Smooth muscle cell of the brain vasculature (primary cell): ENCODE measurements at places on chromosomes 1 and 21.
A peak's percentile ranks its signal among the peaks of the same experiment; 100 is the strongest.

DNA sequence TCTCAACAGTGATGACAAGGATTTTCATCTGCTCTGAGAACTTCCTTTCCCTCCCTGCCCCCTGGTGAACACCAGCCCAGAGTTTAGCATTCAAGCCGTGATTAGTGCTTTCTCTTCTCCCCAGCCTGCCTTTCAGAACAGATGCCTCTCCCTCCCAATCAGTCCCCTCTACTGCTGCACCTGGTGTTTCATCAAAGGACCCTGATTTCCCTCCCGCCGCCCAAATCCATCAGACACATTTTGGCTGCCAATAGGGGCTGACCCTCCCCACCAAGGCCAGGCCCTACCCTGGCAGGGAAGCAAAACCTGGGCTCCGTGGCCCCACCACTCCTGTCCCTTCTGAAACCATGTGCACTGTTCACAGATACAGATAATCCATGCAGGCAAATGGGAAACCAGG lies 34.0 kb upstream of the KLHDC7A start:
- no peak for DNase-seq

GRCh38 chr1:93437976-93438605 lies 9.8 kb upstream of the FNBP1L start:
- DNase-seq, result peak; percentile 18

GRCh38 chr1:103283371-103283770 lies 175.0 kb upstream of the COL11A1 start:
- DNase-seq, result no peak

DNA sequence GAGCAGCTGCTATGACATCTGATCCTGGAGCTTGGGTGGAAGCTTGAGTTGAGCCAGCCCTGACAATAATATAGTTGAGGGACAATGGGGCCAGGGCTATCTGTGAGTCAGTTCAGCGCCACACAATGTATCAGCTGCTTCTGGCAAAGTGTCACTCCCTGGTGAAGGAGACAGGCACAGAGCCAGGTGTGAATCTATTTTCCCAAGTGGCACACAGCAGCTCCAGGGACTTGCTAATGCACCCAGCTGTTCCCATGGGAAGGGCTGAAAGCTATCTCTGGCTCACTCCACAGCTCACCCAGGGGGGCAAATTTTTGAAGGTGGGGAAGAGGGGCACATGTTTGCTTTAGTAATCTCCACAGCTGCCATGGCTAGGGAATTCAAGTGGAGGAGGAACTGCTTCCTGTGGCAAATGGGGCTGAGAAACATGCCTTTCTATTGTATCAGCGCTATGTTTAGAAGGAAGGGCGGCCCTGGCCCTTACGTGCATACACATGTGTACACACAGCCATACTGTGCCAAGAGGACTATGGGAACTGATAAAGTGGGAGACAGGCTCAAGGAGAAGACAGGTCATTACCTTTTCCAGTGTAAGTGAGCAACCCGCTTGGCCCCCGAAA lies 2.2 kb downstream of the CYB5R1 start:
- no peak for DNase-seq

DNA sequence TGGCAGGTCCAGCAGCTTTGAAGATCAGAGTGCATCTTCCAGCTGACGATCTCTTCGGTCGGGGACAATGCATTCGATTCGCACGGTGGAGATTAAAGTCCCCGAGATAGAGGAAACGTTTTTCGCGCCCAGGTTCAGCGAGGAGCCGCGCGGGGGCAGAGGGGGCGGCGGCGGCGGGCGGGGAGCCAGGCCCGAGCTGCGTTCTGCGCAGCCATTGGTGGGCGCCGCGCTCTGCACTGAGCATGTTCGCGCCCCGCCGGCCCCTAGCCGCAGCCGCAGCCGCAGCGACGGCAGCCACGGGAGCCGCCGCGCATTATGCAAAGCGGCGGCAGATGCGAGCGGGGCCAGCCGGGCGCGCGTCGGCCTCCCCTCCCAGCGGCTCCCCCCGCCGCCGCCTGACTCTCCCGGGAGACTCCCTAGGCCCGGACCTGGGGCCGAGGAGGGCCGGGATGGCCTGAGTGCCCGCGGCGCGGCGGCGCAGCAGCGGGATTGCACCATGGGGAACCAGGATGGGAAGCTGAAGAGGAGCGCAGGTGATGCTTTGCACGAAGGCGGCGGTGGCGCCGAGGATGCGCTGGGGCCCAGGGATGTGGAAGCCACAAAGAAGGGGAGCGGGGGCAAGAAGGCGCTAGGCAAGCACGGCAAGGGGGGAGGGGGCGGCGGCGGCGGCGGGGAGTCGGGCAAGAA lies at the start of gene FMN2:
Gene FMN2 (plus strand): TSS at position 270 of the 687 bp plus-strand sequence. CDS start 227 bp downstream, at position 497.
- DNase-seq, result no peak

- no peak for DNase-seq
These were observed 4.0 kb upstream of the ASPM start for GRCh38 chr1:197150336-197151005.

GRCh38 chr1:86765674-86766073 lies 61.3 kb downstream of the SH3GLB1 start:
- no peak for DNase-seq

DNA sequence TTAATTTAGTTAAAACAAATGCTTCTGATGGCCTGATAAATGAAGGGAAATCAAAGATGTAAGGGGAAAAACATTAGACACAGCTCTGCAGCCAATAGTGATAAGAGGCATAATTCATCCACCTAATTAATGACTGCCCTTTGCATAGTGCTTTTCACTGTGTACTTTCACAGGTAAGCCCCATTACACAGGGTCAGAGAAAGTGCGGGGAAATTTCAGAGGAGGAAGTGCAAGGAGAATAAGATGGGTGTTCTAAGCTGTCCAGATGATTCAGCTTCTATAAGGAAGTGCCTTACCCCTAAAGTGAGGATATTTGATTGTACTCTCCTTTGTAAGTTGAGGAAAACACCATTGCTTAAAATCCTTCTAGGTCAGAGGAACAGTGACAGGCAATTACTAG lies 88.0 kb downstream of the NR5A2 start:
- no peak for DNase-seq

- no peak for DNase-seq
These were observed 79.7 kb upstream of the MAP10 start for GRCh38 chr1:232725305-232726047.

GRCh38 chr1:237792726-237793125 lies 98.0 kb downstream of the ZP4 start:
- no peak for DNase-seq

DNA sequence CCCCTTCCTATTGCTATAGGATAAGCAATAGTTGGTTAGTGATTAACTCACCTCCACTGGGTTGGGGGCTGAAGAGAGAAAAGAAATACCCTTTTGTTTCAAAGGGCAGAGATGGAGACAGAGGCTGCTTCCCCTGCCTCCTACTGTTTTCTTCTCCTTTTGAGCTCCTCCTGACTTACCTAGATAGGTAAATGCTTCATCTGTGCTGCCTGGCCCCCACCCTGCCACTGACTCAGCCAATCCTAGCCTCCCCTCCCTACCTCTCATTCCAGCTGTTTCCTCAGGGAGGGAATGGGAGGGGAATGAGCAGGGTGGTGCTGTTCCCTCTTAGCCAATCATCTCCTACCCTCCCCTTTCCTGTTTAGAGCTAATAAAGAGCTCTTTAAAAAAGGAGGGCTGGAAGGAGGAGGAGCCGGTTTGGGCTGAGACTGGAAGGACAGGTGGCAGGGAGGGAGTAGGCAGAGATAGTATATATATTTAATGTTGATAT lies at the start of gene C1orf116:
Gene C1orf116 (minus strand): TSS at position 229 of the 490 bp plus-strand sequence. CDS start 5,158 bp downstream, outside the sequence.
- no peak for DNase-seq

DNA sequence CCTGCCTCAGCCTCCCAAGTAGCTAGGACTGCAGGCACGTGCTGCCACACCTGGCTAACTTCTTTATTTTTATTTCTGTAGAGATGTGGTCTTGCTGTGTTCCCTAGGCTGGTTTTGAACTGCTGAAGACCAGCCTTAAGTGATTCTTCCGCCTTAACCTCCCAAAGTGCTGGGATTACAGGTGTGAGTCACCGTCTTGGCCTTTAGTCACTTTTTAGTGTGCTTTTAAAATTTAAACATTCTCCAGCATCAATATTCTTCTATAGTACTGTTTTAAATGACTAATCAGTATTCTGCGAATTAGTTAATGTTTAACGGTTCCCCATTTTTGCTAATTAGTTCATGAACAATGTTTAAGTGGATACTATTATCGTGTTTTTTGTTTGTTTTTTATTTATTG lies 60.6 kb downstream of the DYRK1A start:
- DNase-seq, result no peak

GRCh38 chr1:15760520-15761211 lies 2.1 kb downstream of the FBLIM1 start:
- DNase-seq, result peak; percentile 84

DNA sequence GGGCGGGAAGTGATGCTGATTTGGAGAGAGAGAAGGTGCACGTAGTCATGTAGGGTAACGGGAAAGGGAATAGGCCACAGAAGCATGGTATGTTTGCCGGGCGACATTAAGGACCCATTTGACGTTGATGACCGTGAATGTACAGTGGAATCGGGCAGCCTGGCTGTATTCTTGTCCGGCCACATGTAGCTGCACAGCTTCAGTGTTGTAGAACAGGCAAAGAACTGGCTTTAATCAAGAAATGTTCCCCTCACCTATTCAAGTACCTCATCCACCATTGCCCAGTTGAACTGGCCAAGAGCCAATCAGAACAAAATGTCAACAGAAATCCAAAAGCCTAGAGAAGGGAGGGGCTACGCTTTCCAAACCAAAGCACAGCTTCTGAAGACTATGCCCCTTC lies 104.8 kb downstream of the DHRS3 start:
- DNase-seq, result no peak

DNA sequence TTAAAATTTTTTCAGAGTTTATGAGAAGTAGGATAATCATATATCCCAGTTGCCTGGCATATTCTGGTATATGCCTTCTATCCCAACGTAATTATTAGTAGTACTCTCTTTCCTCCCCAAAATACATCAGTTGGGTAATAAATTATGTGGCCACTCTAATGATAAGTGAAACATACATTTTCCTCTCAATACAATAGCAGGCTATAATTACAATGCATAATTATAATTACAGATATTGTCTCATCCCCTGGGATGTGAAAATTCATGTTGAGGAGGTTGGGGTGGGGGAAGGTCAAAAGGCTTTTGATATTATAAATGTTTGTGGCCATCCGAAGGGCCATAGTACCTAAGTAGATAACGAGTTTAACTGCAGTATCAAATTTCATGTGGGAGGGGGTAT lies 277.1 kb downstream of the ST6GALNAC3 start:
- no peak for DNase-seq

DNA sequence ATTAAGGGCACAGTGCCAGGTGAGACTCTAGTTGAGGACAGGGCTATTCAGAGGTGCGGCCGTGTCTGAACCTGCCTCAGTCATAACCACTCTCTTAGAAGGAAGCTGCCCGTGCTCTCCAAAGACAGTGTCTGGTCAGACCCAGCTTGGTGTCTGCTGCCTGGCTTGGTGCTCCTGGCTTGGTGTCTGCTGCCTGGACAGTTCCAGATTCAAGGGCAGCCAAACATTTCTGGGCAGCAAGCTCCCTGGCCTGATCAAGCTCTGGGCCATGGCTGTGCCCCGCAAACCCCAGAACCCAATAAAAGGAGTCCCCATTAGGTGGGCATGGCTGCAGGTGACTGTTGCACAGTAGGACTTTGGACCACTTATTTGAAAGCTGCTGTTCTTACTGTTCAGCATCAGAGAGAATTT lies 27.7 kb downstream of the NEK2 start:
- DNase-seq, result no peak
